Activated naive CD8-positive, alpha-beta T cell treated with anti-CD3 and anti-CD28 coated beads, Interleukin-2, amount 50 U/mL, for 16 hours (primary cell): ENCODE measurements at places on chromosomes 7 and 10.

GRCh38 chr10:688312-689120 lies 952 bp downstream of the DIP2C start:
- no peak for DNase-seq

DNA sequence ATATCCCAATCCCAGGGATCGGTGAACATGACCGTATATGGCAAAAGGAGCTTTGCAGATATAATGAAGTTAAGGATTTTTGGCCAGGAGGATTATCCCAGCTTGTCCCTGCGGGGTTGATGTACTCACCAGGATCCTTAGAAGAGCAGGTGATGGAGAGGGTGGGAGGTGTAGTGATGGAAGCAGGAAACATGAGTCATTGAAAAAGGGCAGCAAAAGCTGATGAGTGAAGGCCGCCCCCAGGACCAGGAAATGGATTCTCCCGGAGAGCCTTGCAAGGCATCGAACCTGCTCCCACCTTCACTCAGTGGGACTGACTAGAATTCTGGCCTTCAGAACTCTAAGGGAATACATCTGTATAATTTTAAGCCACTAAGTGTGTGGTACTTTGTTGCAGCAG lies 5.2 kb upstream of the NUPR2 start:
- DNase-seq: no peak

- no peak for DNase-seq
Observed at GRCh38 chr10:85918371-85918770, 448.2 kb downstream of the GRID1 start.

GRCh38 chr7:101265622-101266516 lies 21.0 kb upstream of the FIS1 start:
- DNase-seq: no peak

GRCh38 chr10:79347894-79348639 lies 798 bp downstream of the PPIF start:
- DNase-seq: peak; percentile 67

- DNase-seq: no peak
Observed at GRCh38 chr10:31524460-31524859, 205.4 kb downstream of the ZEB1 start.

GRCh38 chr7:83941300-83941699 lies 253.3 kb downstream of the SEMA3A start:
- DNase-seq: no peak

DNA sequence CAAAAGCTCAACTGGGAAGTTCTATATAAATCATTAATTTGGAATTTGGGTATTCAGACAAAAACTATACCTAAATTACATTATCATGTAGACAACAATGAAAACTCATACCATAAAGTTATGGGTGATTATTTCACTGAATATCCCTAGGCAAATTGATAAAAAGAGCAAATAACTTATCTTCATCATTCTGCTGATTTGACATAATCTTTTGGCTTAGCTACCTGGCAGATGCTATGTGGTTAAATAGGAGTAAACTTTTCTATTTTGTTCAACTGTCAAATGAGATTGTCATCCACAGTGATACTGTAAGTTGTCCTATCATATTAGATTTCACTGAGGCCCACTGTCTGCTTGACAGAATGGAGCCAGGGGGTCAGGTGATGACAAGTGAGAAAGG lies 148.9 kb upstream of the FEZF1 start:
- no peak for DNase-seq

- no peak for DNase-seq
Observed at GRCh38 chr7:137462074-137462715, 118.7 kb upstream of the PTN start.

DNA sequence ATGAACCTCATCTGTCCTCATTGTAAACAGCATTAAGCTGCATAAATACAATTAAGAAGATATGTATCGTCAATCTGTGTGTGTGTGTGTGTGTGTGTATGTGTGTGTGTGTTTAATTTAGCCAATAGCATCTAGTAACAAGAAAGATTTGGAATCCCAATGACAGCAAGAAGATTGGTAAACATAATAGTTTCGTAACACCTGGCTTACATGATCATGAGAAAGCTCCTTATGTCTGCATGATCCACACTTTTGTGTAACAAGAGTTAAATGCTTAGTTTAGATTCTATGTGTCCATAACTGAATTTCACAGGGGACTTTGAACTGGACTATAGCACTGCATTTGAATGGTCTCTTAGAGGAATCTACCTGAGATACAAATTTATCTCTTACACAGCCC lies 191.0 kb upstream of the BET1 start:
- DNase-seq: no peak

DNA sequence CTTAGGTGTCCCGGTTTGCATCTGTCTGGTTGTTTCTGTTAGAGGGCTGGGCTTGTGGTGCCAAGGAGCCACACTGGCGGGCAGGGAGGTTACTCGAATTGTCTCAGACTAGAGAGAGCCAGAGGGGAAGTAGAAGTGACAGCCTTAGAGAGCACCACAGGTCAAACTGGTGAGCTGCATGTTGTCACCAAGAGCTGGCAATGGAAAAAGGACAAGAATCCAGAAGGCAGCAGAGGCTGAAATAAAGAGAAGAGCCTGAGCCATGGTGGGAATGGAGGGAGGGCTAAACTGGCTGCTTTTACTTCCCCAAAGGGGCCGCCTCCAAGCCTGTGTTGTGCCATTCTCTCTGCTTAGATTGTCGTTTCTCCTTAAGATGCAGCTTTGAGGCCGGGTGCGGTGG lies 31.1 kb upstream of the RHBDD2 start:
- no peak for DNase-seq
